ENCODE measurements at places on chromosomes 12 and 14.

DNA sequence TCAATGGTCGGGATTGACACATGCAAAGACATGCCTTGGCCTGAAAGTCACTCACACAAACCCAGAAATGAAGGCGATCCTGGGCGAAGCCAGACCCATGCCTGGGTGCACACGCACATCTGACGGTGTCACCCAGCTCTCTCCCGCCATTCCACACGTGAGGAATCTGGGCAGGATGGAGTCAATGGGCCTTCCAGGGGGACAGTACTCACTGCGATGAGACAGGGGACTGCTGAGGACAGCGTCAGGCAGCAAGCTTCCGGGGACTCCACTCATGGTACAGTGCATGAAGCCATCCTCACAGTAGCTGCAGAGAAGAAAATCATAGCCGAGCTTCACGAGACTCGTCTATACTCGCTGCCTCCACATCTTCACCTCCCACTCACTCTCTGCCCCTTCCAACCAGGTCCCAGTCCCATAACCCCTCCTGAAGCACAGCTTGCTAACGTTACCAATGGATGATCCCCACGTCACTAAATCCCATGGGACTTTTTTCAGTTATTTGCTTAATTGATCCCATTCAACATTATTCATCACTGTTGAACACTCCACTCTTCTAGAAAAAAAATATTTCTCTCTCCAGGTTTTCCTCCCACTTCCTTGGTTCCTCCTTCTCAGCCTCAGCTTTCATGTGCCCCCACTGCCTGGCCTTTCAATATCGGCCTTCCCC, 77.8 kb downstream of the VWF start:
- no peak for DNase-seq

DNA sequence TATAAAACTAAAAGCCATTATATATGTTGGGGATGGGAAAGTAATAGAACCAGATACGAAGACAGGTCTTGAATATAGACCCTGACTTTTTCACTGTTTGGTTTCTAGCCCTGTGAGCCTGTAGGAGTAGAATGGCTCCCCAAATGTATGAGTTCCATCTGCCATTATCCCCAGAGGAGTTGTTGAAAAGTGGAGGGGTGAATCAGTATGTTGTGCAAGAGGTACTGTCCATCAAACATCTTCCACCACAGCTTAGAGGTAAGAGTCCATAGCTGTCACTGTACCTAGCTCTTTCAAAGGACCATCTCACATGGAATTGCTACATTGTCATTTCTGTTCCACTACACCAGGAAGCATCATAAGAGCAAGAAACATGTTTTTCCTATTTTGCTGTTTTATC, 1.1 kb downstream of the NCAPD2 start:
- no peak for DNase-seq

DNA sequence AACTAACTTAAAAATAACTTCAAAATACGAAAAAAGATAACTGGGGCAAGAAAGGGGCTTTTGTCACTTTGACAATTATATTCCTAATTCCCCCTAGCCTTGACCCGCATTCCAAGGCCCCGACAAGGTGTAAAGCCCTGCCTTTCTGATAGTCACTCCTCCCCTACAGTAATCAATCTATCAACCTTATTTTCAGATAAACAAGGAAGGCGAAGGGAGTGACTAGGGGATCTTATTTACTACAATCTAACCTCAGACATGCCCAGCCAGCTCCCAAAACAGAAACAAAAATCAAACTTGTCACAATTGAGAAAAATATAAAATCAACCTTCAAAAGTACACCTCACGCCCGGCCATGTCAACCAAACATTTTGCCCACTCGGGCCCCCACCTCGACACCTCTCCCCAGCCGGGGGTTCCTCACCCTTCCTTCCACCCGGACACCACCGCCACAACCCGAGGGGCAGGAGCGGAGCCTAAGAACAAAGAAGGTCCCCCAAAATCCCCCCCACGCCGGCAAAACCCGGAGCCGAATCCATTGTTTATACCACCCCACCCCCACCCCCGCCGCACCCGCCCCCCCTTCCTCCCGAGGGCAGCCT, 562 bp downstream of the ZFYVE1 start:
- peak; percentile 9 for DNase-seq

DNA sequence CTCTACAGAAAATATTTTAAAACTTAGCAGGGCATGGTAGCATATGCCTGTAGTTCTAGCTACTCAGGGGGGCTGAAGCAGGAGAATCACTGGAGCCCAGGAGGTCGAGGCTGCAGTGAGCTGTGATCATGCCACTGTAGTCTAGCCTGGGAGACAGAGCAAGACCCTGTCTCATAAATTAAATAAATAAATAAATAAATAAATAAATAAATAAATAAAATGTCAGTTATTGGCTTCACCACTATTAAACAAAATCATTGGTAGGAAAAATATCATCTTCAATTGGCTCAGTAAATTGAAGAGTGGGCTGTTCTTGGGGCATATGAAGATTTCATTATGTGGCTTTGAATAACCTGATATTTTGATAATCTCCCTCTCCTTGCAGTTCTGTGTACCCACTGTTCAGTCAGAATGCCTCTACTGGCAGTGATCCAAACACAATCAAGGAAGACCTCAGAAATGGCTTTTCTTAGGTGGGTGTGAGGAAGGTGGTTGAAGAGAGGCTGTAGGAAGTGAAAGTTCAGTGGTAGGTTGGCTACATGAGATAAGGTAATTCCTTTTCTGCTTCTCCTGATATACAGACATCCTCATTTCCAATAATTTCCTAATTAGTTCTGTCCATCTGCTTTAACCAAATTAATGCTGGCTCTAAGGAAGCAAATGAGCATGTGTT, 175.8 kb downstream of the MSRB3 start:
- DNase-seq = no peak

GRCh38 chr14:72404106-72404774, 472.0 kb downstream of the RGS6 start:
- DNase-seq = no peak

GRCh38 chr14:79514700-79515099, 696.6 kb downstream of the DIO2 start:
- no peak for DNase-seq

DNA sequence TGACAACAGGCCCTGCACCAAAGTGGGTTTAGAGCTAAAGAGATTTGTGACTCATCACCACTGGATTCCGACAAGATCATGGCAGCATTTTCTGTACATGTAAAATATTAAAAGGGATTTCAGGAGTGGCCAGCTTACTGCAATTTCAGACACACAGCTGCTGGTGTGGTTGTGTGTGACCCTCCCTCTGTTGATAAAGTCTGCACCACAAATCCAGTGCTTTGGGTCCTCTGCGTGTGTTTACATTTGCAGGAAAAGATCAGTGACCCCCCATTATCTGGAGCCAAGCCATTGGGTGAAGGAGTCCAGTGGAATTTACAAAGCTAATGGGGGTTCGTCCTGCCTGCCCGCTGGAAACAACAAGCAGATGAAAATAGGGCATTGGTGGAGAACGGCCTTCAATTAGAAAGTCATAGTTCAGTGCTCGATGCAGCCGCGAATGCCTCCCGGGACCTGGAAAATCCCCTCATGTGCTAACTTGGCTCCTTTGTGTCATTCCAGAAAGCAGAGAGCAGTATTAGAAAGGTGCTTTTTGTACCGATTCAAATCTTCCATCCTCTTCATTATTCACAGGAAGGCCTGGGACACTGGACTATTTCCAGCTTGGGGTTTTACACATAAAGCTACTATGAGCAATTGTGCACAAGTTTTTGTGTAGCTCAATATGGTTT, 188.5 kb upstream of the TMEM132C start:
- no peak for DNase-seq

GRCh38 chr12:11980115-11980514, 90.6 kb upstream of the BCL2L14 start:
- no peak for DNase-seq

Measured in Ammon's horn (tissue), 1 donor.